ENCODE measurements at places on chromosomes 1 and 21. TPM values are rescaled to one million over a fixed set of nuclear protein-coding genes. Genes with fewer than 3 reads are reported as not detected.
A peak's percentile ranks its signal among the peaks of the same experiment; 100 is the strongest.

The FCAMR gene
- total RNA-seq: not detected

The PM20D1 gene
- 0.15 TPM for total RNA-seq

The GPR25 gene
- not detected for total RNA-seq

The GPX7 gene
- 24.7 TPM for total RNA-seq

The CACNA1S gene
- not detected for total RNA-seq

The CASP9 gene
- total RNA-seq: 13.4 TPM

The LRRC7 gene
- total RNA-seq: not detected

The PDZK1IP1 gene
- total RNA-seq: 42.3 TPM

The ANGPTL7 gene
- total RNA-seq: 20.0 TPM

The AMY1B gene
- total RNA-seq: not detected

DNA sequence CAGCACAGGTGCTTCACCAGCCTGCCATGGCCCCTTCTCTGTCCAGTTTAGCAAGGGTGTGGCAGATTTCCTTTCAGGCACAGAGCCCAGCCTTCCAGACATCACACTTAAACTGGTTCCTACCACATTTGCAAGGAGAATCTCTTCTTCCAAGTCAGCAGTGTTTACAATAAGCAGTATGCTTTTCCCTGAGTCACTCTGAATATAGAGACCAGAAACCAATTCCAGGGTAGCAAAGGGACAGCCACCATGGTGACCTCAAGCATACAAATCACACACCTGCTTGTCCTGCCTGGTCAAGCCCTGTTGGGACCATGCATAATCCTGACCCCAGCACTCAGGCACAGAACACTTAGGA is 8.7 kb upstream of the CBR3 start:
- no peak overlapping the region for H3K4me3 ChIP-seq
- no peaks in the 10 kb centered on the region for H3K36me3 ChIP-seq
- no peak for DNase-seq
- H3K27ac ChIP-seq: peak overlapping the region; percentile 86

DNA sequence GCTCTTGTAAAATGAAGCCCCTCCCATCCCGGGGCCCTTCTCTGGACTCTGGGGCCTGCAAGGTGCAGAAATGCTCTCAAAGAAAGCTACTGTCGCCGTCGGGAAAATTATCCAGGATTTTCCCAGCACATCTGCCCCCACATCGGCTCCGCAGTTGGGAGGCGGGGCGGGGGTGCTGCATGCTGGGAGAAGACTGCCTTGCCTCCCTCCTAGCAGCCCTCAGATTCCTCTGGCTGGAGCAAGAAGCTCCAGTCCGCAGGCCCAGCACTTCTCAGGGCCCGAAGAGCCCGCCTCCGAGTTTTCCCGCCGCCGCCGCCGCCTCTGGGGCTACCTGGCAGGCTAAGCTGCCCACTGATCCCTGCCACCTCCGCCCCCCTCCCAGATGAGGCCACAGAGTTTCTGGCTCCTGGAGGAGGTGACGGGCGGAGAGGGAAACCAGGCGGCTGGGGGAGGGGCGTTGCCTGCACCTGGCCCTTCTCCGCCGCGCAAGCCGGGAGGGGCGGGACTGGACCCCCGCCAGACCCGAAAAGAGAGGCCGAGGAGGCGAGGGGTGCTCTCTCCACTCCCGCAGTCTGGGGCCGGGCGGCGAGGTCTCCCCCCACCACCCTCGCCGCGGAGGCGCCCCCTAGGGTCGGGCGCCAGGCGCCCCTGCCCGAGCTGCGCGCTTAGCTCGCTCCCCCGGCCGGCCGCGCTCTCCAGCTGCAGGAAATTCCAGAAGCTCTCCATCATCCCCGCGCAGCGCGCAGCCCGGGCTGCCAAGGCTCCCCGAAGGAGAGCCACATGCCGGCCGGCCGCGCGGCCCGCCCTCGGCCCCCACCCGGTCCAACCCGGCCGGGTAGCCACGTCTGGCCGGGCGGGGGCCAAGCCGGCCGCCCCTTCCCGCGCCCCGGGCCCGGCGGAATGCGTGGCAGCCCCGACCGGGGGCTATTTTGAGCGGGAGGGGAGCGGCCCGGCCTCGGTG is 28.8 kb downstream of the AHDC1 start:
- no peaks in the 10 kb centered on the region for H3K36me3 ChIP-seq
- peaks cover 43% of the 10 kb centered on the region for H3K4me1 ChIP-seq
- peak overlapping the region; percentile 57 for H3K4me3 ChIP-seq
- no peak for DNase-seq
- H3K27ac ChIP-seq: peak overlapping the region; percentile 93
- no peaks in the 10 kb centered on the region for H3K27me3 ChIP-seq

DNA sequence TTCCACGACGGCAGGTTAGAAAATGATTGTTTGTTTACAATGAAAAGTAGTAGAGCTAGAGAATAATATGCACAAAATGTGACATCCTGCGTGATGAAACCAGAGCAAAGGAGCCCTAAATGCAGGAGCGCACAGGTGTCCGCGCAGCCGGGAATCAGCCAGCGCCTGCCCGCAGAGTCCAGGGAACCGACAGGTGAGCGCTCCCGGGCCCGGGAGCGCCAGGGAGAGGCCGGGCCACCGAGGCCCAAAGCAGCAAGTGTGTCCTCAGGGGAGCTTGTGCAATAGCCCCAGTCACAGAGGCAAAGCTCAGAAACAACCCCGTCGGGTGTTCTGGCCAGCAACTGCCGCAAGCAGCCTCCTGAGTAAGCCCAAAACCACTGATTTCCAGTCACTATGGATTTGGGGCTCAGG is 789 bp upstream of the GALE start:
- no peak for DNase-seq
- no peaks in the 10 kb centered on the region for H3K27me3 ChIP-seq
- no peaks in the 10 kb centered on the region for H3K36me3 ChIP-seq
- peak overlapping the region; percentile 87 for H3K4me3 ChIP-seq
- H3K4me1 ChIP-seq: peaks cover 6% of the 10 kb centered on the region
- H3K27ac ChIP-seq: peak overlapping the region; percentile 92

DNA sequence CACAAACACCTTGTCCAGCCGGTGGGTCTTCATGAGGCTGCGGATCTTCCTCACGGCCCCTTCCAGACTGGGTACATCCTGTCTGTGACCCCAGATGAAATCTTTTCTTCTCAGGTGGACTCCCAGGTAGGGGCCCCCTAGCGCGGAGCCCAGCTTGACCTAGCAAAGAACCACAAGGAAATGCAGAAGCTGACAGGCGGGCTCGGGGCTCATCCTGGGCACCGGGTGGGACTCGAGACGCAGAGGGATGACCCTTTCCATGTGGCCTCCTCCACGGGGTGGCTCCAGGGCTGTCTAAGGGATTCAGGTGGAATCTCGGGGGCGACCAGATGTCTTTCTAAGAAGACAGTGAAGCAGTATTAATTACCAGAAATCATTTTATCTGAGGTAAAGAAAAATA is 17.8 kb downstream of the POFUT2 start:
- H3K4me3 ChIP-seq: no peak overlapping the region
- H3K27me3 ChIP-seq: no peaks in the 10 kb centered on the region

GRCh38 chr1:230240446-230241086 is 173.5 kb downstream of the GALNT2 start:
- H3K27ac ChIP-seq: no peak overlapping the region
- H3K27me3 ChIP-seq: no peaks in the 10 kb centered on the region
- no peak overlapping the region for H3K4me3 ChIP-seq

- no peak overlapping the region for H3K27ac ChIP-seq
- H3K4me1 ChIP-seq: no peaks in the 10 kb centered on the region
- no peak overlapping the region for H3K4me3 ChIP-seq
- no peaks in the 10 kb centered on the region for H3K27me3 ChIP-seq
- DNase-seq: no peak
Observed at GRCh38 chr1:220342853-220343252, 70.6 kb upstream of the RAB3GAP2 start.

GRCh38 chr1:202135221-202135721 is 9.3 kb downstream of the ARL8A start:
- H3K4me3 ChIP-seq: peak overlapping the region; percentile 2

- no peak overlapping the region for H3K4me3 ChIP-seq
- H3K4me1 ChIP-seq: no peaks in the 10 kb centered on the region
- no peaks in the 10 kb centered on the region for H3K27me3 ChIP-seq
- H3K36me3 ChIP-seq: no peaks in the 10 kb centered on the region
- no peak overlapping the region for H3K27ac ChIP-seq
Observed at GRCh38 chr21:46216132-46216747, 12.3 kb downstream of the LSS start.

GRCh38 chr1:67732750-67733151 is 47.8 kb downstream of the GADD45A start:
- no peaks in the 10 kb centered on the region for H3K27me3 ChIP-seq
- H3K27ac ChIP-seq: no peak overlapping the region
- no peak overlapping the region for H3K4me3 ChIP-seq

DNA sequence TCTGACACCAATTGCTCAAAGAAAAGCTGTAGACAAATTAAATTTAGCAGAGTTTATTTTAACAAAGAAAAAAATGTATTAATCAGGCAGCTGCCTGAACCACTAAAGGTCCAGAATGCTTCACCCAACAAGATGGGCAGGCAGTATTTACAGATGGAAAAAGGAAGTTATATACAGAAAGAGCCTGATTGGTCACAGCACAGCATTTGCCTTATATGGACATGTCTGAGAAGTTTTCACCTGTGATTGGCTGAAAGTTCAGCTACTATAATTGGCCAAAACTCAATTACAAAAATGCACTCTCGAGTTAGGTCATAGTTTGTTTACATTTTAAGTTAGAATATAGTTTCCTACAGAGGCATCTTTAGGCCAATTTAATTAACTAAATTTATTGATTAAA is 15.1 kb upstream of the FMO1 start:
- H3K4me3 ChIP-seq: no peak overlapping the region
- no peak for DNase-seq
- no peaks in the 10 kb centered on the region for H3K27me3 ChIP-seq
- H3K36me3 ChIP-seq: no peaks in the 10 kb centered on the region
- H3K4me1 ChIP-seq: no peaks in the 10 kb centered on the region
- H3K27ac ChIP-seq: no peak overlapping the region

DNA sequence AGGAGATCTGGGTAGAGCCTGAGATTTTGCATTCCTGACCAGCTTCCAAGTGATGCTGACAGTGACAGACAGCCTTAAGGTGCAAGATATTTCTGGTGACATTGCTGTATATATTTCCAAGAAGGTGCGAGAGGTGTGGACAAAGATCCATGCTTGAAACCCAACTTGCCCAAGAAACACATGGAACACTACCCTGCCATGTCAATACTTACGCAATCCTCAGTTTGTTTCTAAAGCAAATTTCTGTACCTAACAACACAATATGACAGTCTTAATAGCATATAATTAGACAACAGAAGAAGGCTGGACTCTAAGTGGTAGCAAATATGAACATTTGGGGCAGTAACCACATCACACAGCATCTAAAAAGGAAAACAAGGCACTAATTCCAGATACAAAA is 260.4 kb downstream of the DSCAM start:
- H3K27me3 ChIP-seq: no peaks in the 10 kb centered on the region
- H3K27ac ChIP-seq: no peak overlapping the region
- no peaks in the 10 kb centered on the region for H3K4me1 ChIP-seq
- DNase-seq: no peak
- no peaks in the 10 kb centered on the region for H3K36me3 ChIP-seq

- H3K27me3 ChIP-seq: peaks cover 29% of the 10 kb centered on the region
- H3K36me3 ChIP-seq: no peaks in the 10 kb centered on the region
- H3K4me1 ChIP-seq: no peaks in the 10 kb centered on the region
- no peak overlapping the region for H3K27ac ChIP-seq
- H3K4me3 ChIP-seq: no peak overlapping the region
Observed at GRCh38 chr1:17979815-17980214, 127.8 kb upstream of the IGSF21 start.

GRCh38 chr1:41538741-41539417 is 54.4 kb upstream of the EDN2 start:
- H3K4me3 ChIP-seq: no peak overlapping the region
- H3K27me3 ChIP-seq: no peaks in the 10 kb centered on the region
- no peaks in the 10 kb centered on the region for H3K36me3 ChIP-seq
- no peak for DNase-seq

GRCh38 chr1:180791806-180792205 is 120.9 kb upstream of the KIAA1614 start:
- no peak overlapping the region for H3K4me3 ChIP-seq
- DNase-seq: no peak
- no peaks in the 10 kb centered on the region for H3K36me3 ChIP-seq
- H3K27ac ChIP-seq: no peak overlapping the region

- H3K36me3 ChIP-seq: no peaks in the 10 kb centered on the region
- H3K4me3 ChIP-seq: no peak overlapping the region
- DNase-seq: no peak
- H3K4me1 ChIP-seq: peaks cover 10% of the 10 kb centered on the region
- H3K27me3 ChIP-seq: no peaks in the 10 kb centered on the region
- peak overlapping the region; percentile 92 for H3K27ac ChIP-seq
Observed at GRCh38 chr1:41363591-41364320, 2.5 kb downstream of the FOXO6 start.

- no peaks in the 10 kb centered on the region for H3K27me3 ChIP-seq
- peak; percentile 43 for DNase-seq
- no peaks in the 10 kb centered on the region for H3K4me1 ChIP-seq
- peak overlapping the region; percentile 91 for H3K27ac ChIP-seq
- no peaks in the 10 kb centered on the region for H3K36me3 ChIP-seq
Observed at GRCh38 chr1:23167353-23168078, 1.1 kb downstream of the LUZP1 start.

GRCh38 chr1:85116856-85117255 is 68.6 kb upstream of the MCOLN3 start:
- H3K36me3 ChIP-seq: no peaks in the 10 kb centered on the region
- no peak for DNase-seq
- H3K27me3 ChIP-seq: no peaks in the 10 kb centered on the region
- H3K4me1 ChIP-seq: no peaks in the 10 kb centered on the region

GRCh38 chr21:45256021-45256911 is 31.4 kb downstream of the POFUT2 start:
- peaks cover 3% of the 10 kb centered on the region for H3K27me3 ChIP-seq
- no peak overlapping the region for H3K4me3 ChIP-seq
- H3K27ac ChIP-seq: no peak overlapping the region
- no peaks in the 10 kb centered on the region for H3K36me3 ChIP-seq

- no peak for DNase-seq
- peak overlapping the region; percentile 42 for H3K27ac ChIP-seq
- H3K27me3 ChIP-seq: no peaks in the 10 kb centered on the region
- H3K4me3 ChIP-seq: peak overlapping the region; percentile 98
Observed at GRCh38 chr1:156496211-156496761, 4.3 kb downstream of the MEF2D start.

GRCh38 chr1:9628541-9629444 is 22.7 kb upstream of the PIK3CD start:
- no peak for DNase-seq
- no peaks in the 10 kb centered on the region for H3K36me3 ChIP-seq
- H3K4me3 ChIP-seq: no peak overlapping the region
- H3K27me3 ChIP-seq: peaks cover 9% of the 10 kb centered on the region

DNA sequence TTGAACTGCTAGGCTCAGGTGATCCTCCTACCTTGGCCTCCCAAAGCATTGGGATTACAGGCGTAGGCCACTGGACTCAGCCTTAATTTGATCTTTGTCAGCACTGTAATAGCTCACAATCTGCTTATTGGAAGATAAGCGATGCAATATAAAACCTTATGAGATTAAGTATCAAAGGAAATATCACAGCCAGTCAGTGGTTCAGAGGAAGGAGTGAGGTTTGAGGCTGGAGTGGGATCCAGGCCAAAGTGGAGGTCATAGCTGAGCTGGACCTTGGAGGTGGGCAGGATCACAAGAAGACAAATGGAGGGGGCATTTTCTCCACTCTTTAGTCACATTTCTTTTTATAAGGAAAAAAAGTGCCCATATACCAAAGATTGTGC is 228.5 kb downstream of the RHOU start:
- no peaks in the 10 kb centered on the region for H3K36me3 ChIP-seq
- DNase-seq: no peak
- H3K27ac ChIP-seq: peak overlapping the region; percentile 15
- peaks cover 3% of the 10 kb centered on the region for H3K4me1 ChIP-seq
- no peak overlapping the region for H3K4me3 ChIP-seq
